ENCODE measurements at places on chromosomes 13 and 19.

DNA sequence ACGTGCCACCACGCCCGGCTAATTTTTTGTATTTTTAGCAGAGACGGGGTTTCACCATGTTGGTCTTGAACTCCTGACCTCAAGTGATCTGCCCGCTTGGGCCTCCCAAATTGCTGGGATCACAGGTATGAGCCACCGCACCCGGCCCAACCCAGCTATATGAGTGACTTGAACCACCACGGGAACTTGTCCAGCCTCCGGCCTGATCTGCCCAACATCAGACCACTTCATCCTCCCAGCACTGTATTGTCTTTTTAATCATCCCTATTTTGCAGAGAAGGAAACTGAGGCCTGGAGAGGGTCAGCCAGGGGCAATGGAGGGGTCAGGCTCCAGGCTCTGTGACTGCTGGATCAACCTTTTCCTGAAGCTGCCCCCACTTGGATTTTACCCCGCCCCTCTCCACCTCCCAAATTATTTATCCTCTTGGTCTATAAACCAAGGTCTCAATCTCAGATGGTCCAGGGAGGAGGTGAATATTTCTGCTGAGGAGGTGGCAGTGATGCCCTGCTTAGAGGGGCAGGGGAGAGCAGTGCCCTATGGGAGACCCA is 893 bp upstream of the PLIN3 start:
- DNase-seq, result no peak

- DNase-seq, result no peak
These were observed 178.8 kb upstream of the TMTC4 start for GRCh38 chr13:100853434-100853833.

- no peak for DNase-seq
These were observed 12.2 kb upstream of the TLE2 start for GRCh38 chr19:3041327-3041726.

DNA sequence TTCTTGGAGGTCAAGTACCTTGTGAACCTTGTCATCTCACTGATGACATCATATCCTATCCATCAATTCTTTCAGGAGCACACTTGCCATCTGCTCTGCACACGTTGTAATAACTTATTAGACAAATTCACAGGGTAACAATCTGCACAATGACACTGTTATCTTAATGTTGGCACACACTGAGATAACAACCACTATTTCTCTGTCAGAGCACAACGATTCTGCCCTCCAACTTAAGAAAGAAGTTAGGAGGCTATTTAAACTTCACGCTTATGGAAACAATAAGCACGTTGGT is 351.3 kb downstream of the DACH1 start:
- DNase-seq, result no peak

- no peak for DNase-seq
These were observed 9.0 kb upstream of the ACSBG2 start for GRCh38 chr19:6126335-6126974.

GRCh38 chr13:97256343-97256783 is 34.2 kb downstream of the MBNL2 start:
- no peak for DNase-seq

DNA sequence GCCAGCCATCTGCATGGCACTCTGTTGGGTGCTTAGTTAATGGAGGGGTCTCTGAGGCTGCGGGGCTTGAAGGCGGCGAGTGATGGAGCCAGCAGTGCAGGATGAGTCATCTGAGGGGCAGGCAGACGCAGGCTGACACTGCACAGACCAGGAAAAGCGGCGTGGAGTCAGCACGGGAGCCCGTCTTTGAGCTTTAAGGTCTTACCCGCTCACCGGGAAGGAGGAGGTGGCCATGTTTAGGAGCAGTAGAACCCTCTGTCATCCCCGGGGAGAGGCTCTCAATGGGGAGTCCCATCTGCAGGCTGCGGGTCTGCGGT is 13.1 kb downstream of the NAXD start:
- no peak for DNase-seq

DNA sequence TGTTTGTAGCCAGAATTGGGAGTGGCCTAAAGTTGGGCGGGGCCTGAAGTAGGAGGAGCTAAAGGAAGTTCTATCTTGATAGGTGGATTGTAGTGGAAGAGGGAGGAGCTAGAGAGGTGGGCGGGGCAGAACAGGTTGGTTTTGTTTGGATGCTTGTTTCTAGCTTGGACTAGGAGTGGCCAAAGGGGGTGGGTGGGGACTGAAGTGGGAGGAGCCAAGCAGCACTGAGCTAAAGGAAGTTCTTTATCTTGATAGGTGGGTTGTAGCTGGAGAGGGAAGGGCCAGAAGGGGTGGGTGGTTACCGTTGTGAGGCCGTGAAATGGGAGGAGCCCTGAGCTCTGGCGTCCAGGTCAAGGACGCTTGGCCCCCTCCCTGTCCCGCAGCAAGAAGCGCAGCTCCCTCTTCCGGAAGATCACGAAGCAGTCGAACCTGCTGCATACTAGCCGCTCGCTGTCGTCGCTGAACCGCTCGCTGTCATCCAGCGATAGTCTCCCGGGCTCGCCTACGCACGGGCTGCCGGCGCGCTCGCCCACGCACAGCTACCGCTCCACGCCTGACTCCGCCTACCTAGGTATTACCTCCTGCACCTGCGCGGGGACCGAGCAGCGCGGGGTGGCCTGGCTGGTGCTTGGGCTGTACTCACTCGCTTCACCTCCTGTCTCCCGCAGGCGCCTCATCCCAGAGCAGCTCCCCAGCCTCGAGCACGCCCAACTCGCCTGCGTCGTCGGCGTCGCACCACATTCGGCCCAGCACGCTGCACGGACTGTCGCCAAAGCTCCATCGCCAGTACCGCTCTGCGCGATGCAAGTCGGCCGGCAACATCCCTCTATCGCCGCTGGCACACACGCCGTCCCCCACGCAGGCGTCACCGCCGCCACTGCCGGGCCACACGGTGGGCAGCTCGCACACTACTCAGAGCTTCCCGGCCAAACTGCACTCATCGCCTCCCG is 8.0 kb downstream of the DNASE2 start:
- DNase-seq, result no peak

- no peak for DNase-seq
These were observed 41.3 kb upstream of the IGFL4 start for GRCh38 chr19:46081928-46082727.

GRCh38 chr13:50243931-50244330 is 228.7 kb downstream of the KCNRG start:
- no peak for DNase-seq

DNA sequence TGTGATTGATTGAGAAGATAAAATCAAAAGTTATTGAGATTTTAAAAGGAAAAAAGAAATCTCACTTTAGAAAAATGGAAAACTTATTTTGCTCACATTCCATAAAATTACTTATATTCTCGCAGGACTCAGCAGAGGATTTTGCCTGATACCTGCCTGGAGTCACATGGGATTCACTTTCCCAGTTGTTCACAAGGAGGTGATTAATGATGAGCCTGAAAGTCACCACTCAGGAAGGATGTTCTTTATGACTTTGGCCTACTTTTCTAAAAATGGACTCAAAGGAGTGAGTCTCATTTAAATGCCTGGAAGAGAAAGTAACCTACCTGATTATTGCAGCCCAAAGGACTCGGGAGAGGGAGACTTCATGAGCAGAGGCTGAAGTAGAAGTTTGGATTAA is 34.5 kb upstream of the FAM216B start:
- DNase-seq, result no peak

- no peak for DNase-seq
These were observed 22.8 kb upstream of the EMP3 start for GRCh38 chr19:48302600-48302959.

GRCh38 chr19:35352177-35352447 is 4.4 kb downstream of the FFAR1 start:
- no peak for DNase-seq

DNA sequence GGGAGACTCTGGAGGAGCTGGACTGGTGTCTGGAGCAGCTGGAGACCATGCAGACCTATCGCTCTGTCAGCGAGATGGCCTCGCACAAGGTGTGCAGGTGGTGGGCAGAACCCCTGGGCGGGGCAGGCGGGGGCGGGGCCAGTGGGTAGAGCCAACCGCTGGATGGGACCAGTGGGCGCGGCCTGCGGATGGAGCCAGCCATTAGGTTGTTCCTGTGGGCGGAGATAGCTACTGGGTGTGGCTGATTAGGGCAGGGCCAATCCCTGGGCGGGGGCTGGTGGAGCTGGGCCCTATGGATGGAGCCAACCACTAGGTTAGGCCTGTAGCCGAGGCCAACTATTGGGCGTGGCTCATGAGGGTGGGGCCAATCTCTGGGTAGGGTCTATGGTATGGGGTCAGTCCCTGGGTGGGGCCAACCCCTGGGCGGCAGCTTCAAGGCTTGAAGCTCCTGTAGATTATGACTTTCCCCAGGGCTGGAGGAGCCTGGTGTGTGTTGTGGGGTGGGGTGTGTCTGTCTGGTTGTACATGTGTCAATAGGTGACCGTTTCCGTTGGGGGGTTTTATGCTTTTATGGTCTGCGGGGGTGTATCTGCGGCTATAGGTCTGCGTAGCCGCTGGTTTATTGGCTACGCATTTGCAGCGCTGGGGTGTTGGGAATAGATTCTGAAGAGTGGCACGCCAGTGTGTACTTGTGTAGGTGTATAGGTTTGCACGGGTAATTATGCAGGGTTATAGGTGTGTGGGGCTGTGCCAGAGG is 30.7 kb downstream of the PDE4A start:
- DNase-seq, result no peak

- no peak for DNase-seq
These were observed 93.0 kb downstream of the ITGBL1 start for GRCh38 chr13:101545521-101545920.

GRCh38 chr13:87810391-87810801 is 139.2 kb downstream of the SLITRK5 start:
- no peak for DNase-seq

DNA sequence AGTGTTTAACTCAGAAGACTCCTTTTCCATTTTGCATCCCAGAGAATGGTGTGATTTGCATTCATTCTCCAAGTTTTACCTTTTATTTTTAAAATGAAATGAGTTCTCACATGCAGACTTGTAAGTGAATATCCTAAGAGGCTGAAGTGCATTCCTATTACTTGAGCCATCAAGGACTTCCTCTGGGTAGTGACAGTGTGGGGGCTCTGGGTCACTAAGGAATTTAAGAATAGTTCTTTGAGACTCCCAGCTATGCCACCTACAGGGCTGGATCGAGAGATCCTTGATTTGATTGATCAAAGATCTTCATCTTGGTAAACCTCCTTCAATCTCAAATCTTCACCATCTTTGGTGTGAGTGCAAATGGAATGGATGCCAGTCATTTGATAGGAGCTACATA is 36.3 kb upstream of the SLC10A2 start:
- no peak for DNase-seq

GRCh38 chr13:26707122-26708006 is 53.2 kb downstream of the GPR12 start:
- no peak for DNase-seq

DNA sequence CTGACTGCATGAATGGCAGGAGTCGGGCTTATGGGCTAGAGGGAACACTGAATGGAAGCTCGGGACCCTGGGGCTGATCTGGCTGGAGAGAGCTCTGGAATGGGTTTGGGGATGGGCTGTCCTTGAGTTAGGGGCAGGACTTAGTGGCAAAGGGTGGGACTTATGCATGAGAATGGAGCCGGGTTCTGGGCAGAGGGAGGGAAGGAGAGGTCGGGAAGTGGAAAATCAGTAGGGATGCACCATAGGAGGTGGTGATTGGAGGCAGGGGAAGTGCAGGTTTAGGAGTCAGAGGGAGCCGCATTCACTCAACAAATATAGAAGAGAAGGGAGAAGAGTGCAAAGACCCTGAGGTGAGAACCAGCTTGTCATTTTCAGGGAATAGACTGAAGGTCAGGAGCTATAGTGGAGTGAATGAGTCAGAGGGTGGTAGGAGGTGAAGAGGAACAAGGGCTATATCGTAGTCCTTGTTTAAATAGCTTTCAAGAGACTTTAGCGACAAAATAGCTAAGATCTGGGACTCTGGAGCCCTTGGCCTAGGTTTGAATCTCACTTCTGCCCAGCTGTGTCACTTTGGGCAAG is 748 bp downstream of the RAB4B start:
- no peak for DNase-seq

DNA sequence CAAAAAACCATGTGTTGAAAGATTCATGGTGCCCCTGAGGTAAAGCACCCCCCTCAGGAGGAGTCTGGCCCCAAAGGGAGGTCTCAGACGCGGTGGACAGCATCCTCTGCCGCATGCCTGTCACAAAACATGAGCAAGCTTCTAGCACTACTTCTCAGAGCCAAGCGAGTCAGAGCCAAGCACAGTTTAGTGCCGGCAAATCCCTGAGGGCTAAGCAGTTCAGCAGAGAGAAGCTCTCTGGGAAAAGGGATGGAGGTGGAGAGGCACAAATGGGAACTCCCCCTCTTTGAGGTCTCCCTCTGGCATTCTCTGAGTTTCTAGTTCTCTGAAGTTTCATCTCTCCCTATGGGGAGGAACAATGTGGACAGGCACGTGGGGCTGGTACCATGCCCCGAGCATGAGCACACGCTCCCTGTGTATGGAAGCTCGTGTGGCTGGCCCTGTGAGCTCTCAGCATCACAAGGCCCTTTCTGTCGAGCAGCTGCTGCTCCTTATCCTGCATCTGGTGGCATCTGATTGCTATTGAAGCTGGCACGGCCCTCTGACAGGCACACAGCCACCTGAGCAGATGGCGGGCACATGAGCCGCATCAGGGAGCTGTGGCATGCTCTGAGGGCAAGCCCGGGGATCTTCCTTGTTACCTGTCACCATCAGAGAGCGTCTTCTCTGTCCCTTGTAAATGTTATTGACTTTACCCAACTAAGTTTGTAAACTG is 325.1 kb downstream of the SLC7A1 start:
- no peak for DNase-seq

DNA sequence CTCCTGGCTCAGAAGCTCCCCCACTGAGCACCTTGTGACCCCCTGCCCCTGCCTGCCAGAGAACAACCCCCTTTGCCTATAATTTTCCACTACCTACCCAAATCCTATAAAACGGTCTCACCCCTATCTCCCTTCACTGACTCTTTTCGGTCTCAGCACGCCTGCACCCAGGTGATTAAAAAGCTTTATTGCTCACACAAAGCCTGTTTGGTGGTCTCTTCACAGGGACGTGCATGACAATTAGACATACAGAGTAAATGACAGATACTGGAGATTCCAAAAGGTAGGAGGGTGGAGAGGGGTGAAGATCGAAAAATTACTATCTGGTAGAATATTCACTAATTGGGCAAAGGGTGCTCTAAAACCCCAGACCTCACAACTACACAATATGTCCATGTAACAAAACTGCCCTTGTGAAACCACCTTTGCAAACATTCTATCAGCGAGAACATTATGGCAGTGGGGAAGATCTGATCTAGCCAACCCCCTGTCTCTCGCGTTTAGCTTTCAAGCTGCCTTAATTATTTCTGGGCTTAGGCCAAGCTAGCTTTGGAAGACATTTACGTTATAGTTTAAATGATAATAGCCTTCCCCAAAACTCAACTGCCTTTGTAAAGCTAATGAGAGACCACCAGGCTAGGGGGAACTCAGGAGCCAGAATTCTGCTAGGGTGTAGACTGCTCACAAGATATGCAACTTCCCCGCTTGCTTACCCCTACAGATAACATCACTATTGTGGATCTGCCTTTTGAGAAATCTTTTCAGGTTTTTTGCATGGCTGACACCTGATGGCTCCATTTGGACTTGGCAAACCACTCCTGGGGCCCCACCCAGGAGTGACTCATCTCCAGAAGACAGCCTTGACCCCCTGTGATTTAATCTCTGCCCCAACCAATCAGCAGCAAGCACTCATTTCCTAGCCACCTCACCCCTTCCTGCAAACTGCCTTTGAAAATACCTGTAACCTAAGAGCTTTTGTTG is 1534.0 kb upstream of the SPRY2 start:
- no peak for DNase-seq

All from esophagus squamous epithelium (tissue), 5 donors.